Effector memory CD4-positive, alpha-beta T cell (primary cell): ENCODE measurements at places on chromosomes 4 and X.

DNA sequence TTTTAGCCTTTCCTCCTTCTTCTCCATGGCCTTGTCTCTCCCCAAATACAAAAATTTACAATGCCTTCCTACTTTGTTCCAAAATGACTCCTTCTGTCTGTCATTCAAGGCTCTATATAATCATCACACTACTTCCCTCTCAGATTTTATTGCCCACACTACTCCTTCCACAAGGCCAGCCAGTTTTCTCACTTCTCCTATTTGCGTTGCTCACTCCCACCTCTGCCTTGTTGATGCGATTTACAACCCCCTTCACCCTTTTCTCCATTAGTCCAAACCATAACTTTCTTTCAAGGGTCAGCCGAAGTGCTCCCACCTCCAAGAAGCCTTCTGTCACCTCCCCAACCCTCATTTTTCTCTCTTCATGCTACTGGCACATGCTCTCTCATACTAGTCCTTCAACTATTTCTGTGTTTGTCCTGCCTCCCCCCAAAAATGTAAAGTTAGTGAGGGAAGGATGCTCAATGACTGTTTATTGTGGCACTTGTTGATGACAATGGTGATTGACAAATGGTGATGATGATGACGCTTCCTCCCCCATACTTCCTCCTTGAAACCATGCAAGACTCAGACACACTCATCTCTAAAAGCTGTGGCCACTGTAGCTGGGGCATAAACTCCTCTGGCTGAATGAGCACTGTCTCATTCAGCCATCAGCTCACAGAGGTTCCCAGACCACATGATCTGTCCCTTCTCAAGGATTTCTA lies 2.7 kb upstream of the XKRX start:
- no peak for DNase-seq

DNA sequence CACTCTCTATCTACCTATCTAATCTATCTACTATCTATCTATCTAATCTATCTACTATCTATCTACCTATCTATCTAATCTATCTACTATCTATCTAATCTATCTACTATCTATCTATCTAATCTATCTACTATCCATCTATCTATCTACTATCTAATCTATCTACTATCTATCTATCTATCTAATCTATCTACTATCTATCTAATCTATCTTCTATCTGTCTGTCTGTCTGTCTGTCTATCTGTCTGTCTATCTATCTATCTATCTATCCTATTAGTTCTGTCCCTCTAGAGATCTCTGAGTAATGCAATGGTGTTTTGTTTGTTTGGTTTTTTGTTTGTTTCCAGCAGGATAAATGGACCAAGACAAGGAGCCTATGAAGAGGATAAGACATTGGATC lies 9.4 kb upstream of the ASMTL start:
- DNase-seq = no peak

DNA sequence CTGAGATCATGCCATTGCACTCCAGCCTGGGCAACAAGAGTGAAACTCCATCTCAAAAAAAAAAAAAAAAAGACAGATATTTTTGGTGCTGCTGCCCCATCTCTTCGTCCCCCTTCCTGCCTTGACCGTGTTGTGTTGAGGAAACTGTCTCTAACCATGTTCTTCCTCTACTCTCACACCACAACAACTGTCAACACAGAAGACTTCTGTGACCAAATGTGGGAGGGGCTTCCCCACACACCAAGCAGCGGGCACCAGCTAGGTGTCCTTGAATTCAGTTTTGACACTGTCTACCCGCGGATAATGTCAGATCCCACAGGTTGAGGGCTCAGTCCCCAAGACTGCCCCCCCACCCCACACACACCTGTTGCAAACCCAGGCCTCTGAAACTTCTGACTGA lies 104.7 kb upstream of the BCOR start:
- DNase-seq = no peak

GRCh38 chrX:42459735-42460134 lies 318.2 kb downstream of the PPP1R2C start:
- no peak for DNase-seq

DNA sequence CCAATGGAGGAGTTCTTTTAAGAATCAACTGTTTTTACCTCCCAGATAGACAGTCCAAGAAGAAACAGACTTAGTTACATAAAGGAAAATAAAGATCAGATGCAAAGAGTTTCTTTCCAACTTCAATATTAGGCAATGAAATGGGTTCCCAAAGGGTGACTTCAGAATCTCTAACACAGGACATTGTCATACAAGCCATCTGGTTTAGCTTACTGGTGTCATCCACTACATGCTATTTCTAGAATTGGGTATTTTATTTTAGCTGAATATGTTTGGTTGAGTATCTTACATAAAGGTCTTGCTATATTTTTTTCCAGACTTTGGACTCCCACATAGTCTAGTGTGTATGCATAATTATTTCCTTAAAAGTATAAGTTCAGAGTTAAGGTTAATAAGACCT lies 162.1 kb upstream of the SLC7A11 start:
- no peak for DNase-seq

DNA sequence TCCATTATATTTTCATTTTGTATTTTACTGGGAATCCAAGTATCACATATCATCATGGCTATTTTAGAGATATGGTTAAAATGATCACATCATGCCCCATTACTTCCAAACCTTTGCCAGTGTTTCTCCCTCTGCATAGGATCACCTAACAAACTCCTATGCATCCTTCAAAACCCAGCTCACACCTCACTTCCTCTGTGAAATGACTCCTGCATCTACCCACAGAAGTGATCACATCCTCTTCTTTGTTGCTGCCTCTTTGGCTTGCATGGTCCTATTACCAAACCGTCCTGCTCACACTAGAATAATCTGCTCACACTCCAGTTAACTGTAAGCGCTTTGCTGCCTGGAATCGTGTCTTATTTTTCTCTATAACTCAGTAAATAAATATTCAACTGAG lies 74.7 kb upstream of the C4orf50 start:
- no peak for DNase-seq

DNA sequence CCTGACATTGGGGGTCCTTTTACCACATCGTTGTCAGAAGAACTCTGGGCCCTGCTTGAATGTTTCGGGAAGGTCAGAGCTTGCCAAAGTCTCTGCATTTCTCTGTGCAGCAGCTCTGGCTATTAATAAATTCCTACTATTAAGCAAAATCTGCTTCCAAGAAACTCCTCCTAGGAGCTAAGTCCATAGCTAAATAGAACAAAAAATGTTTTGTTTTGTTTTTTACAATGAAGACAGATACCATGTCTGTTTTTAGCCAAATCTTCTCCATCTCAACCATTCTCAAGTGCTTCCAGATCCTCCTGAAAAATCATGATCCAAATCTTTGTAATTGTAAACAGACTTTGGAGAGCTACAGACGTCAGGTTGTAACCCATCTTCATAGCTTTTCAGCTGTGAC lies 161.6 kb downstream of the SPATA18 start:
- DNase-seq = no peak
